ENCODE measurements at places on chromosomes 11 and 22. TPM values are rescaled to one million over a fixed set of nuclear protein-coding genes. Genes with fewer than 3 reads are reported as not detected.

DNA sequence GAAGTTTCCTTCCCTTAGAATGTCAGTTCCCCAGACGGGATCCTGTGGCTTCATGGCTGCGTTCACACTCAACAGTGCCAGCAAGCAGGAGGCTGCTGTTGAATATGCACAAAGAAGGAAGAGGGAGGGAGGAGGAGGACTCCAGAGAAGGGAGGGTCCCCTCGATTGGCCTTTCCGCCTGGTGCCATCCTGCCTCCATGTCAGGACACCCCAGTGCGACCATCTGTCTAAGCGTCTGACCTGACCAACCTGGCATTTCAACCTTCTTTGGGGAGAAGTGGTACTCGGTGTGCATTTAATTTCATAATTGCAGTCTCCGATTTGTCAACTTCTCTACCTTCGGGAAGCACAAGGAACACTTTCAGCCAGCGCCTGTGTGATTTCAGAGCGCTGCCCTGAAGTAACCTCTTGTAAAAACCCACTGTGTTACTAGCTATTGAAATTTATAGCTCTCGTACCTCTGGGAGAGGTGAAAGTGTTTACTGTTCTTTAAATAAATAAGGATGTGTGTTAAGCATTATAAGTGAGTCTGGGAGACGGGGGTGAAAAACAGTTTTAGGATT lies 1491.9 kb downstream of the TBC1D22A start:
- no peak for DNase-seq

DNA sequence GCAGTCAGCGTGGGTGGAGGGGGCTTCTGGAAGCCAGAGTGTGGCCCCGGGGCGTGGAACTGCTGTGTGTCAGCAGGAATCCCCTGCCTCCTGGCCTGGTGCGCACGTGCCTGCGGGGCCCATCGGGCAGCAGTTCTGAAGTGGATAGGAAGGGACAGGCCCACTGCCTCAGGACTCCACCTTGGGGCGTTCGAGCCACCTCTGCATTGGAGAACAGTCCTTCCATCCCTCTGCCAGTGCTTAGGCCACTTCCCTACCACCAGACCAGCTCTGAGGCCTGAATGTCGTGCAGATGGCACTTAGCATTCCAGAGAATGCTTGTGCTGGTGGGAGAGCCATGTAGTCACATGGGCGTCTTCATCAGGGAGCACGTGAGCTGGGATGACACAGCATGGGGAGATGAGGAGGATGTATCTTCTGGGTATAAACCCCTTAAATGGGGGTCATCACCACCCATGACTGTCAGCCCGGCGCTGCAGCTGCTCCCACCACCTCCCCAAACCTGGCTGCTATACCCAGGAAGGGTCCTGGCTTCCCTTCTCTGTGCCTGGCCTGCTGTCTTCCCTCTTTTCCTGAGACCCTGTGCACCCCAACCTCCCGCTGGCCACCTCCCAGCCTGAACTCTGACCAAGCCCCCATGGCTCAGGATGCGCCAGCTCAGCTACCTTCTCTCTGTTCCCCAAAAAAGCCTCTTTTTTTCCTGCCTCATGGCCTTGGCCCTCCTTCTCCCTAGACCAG lies 9.7 kb downstream of the INCENP start:
- DNase-seq, result no peak

DNA sequence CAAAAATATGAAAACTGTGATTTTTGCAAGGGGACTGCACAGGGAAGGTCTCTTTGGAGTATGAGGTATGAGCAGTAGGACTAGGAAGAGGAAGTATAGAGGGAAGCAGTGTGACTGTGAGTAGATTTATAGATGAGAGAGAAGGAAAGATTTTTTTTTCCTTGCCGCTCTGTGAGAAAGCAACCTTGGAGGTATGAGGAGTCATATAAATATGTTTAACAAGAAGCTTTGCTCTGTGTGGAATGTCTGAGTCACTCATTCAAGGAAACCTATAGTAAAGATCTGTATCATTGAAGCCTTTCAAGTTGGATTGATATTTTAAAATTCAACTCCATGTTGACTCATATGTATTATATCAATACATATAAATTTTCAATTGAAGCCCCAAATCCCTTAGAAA lies 26.2 kb downstream of the DNHD1 start:
- peak; percentile 36 for DNase-seq

GRCh38 chr11:65516135-65516968 lies 8.5 kb upstream of the SCYL1 start:
- no peak for DNase-seq

GRCh38 chr11:66317322-66317722 lies 478 bp upstream of the CD248 start:
- DNase-seq, result peak; percentile 72

DNA sequence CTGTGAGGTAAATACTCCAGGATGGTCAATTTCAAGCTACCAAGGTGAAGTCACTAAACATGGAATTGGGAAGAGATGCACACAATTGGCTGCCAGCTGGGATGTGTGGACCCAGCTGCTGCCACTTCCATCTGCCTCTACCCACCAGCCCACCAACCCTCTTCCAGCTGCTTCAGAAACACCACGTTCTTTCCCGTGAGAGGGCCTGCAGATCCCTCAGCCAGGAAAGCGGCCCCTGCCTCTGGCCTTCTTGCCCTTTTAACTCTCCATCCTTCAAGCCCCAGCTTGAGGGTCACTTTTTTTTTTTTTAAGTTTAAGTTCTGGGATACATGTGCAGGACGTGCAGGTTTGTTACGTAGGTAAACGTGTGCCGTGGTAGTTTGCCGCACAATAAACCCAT lies 20.0 kb downstream of the PRG3 start:
- no peak for DNase-seq

- no peak for DNase-seq
These were observed 84.1 kb downstream of the SLC1A2 start for GRCh38 chr11:35335226-35335625.

- DNase-seq, result no peak
These were observed 26.8 kb downstream of the PGM2L1 start for GRCh38 chr11:74371269-74372052.

DNA sequence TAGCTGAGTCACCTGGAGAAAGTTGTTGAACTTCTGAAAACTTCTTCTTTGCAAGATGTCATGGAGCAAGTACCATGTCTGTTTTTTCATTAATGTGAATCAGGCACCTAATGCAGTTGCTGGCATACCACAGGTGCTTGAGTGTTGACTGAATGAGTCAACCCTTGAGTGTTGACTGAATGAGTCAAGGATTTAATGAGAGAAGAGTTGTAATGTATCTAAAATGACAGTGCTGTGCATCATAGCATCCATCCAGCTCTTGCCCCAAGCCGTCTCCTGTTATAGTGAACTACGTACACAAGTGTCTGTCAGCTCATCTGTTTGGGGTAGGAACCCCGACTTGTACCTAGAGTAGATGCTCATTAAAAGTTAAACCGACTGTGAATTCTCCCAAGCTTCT lies 93.1 kb downstream of the CWC15 start:
- no peak for DNase-seq

- DNase-seq, result no peak
These were observed 31.4 kb downstream of the CSTPP1 start for GRCh38 chr11:46967962-46968361.

GRCh38 chr11:8735094-8735493 lies 52.5 kb downstream of the RPL27A start:
- no peak for DNase-seq

GRCh38 chr11:109197656-109198055 lies 224.3 kb upstream of the C11orf87 start:
- peak; percentile 31 for DNase-seq

ARHGAP20 gene
- 20.0 TPM for total RNA-seq

RCOR2 gene
- 3.3 TPM for total RNA-seq

LRP4 gene
- total RNA-seq, result 4.7 TPM

EIF3F gene
- 196 TPM for total RNA-seq

Measured in fibroblast of the aortic adventitia (primary cell).